ENCODE measurements at places on chromosomes 3 and 15.

- DNase-seq = no peak
These were observed 37.9 kb downstream of the MAP3K13 start for GRCh38 chr3:185400866-185401265.

DNA sequence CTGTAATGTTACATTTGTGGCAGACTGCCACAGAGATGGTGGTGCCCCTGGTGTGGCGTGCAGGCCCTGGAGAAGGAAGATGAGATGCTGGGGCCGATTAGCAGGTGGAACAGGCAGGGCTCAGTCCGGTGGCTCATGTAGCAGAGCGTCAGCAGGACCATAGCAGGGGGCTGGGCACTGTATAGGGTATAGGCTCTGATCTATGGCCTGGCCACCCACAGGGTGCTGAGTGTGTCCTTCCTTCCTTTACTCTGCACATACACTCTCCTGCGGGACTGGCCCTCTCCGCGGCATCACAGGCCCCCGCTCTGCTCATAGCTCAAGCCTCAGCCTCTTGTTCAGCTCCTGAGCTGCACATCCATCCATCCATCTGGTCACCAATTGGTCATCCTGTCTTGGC, 143.6 kb downstream of the OPA1 start:
- no peak for DNase-seq

- no peak for DNase-seq
These were observed 23.4 kb downstream of the TMEM202 start for GRCh38 chr15:72421484-72421883.

DNA sequence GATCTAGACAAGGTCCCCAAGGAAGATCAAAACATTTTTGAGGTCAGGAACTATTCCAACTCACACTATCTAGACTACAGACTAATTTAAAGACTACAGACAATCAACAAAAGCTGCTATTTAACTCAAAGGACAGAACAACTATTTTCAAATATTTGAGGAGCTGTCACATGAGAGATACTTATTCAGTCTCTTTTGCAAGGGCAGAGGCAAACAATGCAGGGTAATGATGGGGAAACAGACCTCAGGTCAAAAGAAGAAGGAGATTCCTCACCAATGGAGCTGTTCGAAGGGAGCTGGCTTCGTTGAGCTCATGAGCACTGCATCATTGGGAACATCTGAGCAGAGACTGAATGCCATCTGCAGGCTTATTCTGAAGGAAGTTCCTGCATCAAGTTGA, 231.9 kb downstream of the DTWD1 start:
- no peak for DNase-seq

GRCh38 chr3:105614288-105615030, 247.8 kb downstream of the ALCAM start:
- no peak for DNase-seq

- no peak for DNase-seq
These were observed 21.6 kb downstream of the SFMBT1 start for GRCh38 chr3:53024315-53024714.

DNA sequence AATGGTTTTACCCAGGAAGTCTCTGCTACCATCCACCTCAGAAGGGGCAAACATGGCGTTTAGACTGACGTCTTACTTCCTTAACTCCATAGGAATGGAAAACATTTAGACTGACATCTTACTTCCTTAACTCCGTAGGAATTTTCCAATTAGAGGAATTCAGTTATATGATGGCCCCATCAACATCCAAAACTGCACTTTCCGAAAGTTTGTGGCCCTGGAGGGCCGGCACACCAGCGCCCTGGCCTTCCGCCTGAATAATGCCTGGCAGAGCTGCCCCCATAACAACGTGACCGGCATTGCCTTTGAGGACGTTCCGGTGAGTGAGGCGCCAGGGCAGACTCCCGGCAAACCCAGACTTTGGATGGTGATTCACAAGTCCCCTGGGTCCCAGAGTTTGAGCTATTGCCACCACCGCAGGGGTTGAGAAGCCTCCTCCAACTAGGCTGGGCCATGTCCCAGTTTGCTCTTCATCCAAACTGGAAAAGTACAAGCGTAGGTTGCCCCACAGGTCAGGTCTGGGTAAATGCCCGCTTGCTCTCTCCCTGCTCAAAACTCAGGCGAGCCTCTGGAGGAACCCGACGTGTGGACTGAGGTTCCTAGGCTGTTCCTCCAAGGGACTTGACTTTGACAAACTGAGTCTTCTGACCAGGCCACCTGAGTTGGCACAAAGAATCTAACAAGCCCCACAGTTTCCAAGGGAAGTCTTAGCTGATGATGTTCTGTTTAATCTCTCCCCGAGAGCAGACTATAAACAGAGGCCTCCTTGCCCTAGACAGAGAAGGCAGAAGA, 57.7 kb downstream of the MESD start:
- DNase-seq = no peak

GRCh38 chr3:63333815-63334214, 55.7 kb downstream of the SYNPR start:
- no peak for DNase-seq

DNA sequence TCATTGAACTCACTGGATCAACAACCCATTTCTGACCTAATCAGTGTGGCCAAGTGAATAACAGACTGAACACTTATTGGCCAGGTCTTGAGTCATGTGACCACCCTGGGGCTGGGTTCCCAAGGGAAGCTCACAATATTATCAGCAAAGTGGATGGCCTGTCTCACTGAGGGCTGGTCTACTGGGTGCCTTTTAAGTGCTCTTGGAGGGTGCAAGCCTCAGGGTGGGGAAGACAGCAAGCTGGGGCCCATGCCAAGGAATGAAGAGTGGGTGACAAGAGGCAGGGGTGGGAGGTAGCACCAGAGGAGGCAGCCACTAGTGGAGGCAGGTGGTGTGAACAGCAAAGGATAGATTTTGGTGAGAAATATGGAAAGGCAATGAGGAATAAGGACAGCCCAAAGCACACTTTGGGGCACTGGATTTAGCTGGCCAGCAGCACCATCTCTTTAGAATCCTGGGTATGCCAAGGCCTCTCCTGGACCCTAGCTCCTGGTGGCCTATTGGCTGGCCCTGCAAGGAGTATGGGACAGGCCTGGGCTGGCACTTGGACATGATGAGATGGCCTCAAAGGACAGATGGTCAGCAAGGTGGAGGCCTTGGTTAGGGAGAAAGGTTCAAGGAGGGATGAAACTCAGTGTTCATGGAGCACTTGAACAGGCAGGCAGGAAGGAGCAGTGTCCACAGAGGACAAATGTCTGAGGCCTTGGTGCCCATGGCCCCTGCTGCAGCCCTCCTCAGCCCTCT, 34.2 kb downstream of the HMCES start:
- DNase-seq = no peak
